Esophagus mucosa (tissue), 1 donor: ENCODE measurements at places on chromosomes 12 and 14.

- ATAC-seq, result no peak
Measured at GRCh38 chr12:121976950-121977349, 44.7 kb upstream of the BCL7A start.

- no peak for ATAC-seq
Measured at GRCh38 chr12:32549675-32550079, 129.4 kb upstream of the DNM1L start.

GRCh38 chr14:76773188-76773885 lies 12.1 kb downstream of the VASH1 start:
- ATAC-seq, result peak; percentile 37

GRCh38 chr12:3223601-3224529 lies 146.7 kb downstream of the TSPAN9 start:
- no peak for ATAC-seq

- ATAC-seq, result no peak
Measured at GRCh38 chr14:36940476-36940875, 231.9 kb downstream of the SLC25A21 start.

GRCh38 chr12:76706101-76706500 lies 57.8 kb upstream of the ZDHHC17 start:
- no peak for ATAC-seq

GRCh38 chr14:74084277-74085046 lies at the start of the genes ALDH6A1 and LIN52:
Gene ALDH6A1 (minus strand): TSS chr14:74084453. CDS start chr14:74084394, 59 bp downstream.
Gene LIN52 (plus strand): TSS chr14:74084956. CDS start chr14:74084975, 19 bp downstream.
- ATAC-seq, result peak; percentile 98

GRCh38 chr14:101521473-101521915 lies 39.8 kb upstream of the DIO3 start:
- ATAC-seq, result no peak
